ENCODE measurements at places on chromosomes 7 and 10.

GRCh38 chr7:93119191-93119905, 1.6 kb upstream of the SAMD9 start:
- no peak for DNase-seq
- H3K4me3 ChIP-seq = no peak overlapping the region
- no peak overlapping the region for H3K27ac ChIP-seq
- H3K27me3 ChIP-seq = no peaks in the 10 kb centered on the region

GRCh38 chr7:25272265-25272664, 44.0 kb upstream of the NPVF start:
- no peaks in the 10 kb centered on the region for H3K4me1 ChIP-seq
- no peak overlapping the region for H3K4me3 ChIP-seq
- DNase-seq = no peak
- no peak overlapping the region for H3K27ac ChIP-seq
- no peaks in the 10 kb centered on the region for H3K27me3 ChIP-seq

DNA sequence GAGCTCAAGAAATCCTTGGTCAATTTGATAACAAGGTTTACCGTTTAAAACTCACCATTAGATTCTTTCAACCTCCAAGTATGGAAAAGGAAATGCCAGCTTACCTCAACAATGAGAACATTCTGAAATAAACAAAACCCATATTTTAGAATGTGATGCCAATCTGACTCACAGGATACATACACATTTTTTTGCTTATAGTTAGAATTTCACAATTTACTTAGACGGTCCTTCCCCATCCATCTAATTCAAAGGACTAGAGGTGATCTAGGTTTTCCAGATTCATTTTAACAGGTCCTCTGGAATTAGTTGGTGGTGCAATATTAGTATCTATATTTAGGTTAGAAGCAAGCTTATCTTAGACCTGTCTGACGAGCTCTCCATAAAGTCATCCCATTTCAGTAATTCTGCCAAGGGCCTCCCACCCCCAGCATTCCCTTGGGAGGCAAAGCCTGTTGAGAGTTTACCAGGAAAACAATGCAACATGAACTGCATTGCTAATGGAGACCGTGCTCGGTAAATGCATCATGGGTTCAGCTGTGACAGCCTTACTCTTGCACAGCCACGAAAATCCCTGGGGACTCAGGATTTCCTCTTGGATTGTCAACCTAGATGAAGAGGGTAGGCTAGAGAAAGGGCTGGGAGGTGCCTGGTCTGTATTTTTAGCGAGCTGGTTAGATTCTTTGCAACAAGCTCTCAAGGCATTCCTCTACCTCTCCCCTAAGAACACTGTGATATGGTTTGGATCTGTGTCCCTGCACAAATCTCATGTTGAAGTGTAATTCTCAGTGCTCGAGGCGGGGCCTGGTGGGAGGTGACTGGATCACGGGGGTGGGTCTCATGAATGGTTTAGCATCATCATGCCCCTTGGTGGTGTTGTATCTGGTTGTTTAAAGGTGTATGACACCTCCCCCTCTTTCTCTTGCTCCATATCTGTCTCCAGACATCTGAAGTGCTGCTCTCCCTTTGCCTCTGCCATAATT, 93.8 kb downstream of the PRTFDC1 start:
- no peak overlapping the region for H3K4me3 ChIP-seq
- no peak for DNase-seq
- H3K4me1 ChIP-seq = no peaks in the 10 kb centered on the region

GRCh38 chr7:22477876-22478450, 22.0 kb downstream of the STEAP1B start:
- H3K4me1 ChIP-seq = no peaks in the 10 kb centered on the region
- no peak overlapping the region for H3K4me3 ChIP-seq
- no peaks in the 10 kb centered on the region for H3K27me3 ChIP-seq
- no peak overlapping the region for H3K27ac ChIP-seq
- H3K36me3 ChIP-seq = no peaks in the 10 kb centered on the region
- no peak for DNase-seq

DNA sequence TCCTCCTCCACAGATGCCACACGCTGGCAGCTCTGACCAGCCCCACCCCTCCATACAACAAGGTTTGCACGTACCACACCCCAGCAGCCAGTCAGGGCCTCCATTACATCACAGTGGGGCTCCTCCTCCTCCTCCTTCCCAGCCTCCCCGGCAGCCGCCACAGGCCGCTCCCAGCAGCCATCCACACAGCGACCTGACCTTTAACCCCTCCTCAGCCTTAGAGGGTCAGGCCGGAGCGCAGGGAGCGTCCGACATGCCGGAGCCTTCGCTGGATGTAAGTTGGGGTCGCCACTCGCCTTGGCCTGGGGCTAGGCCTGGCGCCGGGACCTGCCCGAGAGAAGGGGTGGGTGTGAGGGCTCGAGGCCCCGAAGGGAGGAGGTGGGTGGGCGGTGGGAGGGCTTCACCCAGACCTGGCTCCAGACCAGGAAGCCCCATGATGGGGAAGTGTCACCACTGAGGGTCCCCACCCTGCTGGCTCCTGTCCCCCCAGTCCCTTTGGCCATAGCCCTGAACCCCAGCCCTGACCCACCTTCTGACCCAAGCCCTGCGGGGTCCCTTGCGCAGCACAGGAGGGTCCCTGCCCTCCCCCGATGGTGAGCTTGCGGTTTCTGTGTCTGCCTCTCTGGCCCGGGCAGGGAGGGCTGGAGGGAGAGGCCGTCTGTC, 36.2 kb upstream of the PPIF start:
- no peaks in the 10 kb centered on the region for H3K27me3 ChIP-seq
- H3K27ac ChIP-seq = no peak overlapping the region
- peaks cover under 1% of the 10 kb centered on the region for H3K4me1 ChIP-seq
- DNase-seq = no peak
- no peak overlapping the region for H3K4me3 ChIP-seq
- peaks cover 41% of the 10 kb centered on the region for H3K36me3 ChIP-seq

DNA sequence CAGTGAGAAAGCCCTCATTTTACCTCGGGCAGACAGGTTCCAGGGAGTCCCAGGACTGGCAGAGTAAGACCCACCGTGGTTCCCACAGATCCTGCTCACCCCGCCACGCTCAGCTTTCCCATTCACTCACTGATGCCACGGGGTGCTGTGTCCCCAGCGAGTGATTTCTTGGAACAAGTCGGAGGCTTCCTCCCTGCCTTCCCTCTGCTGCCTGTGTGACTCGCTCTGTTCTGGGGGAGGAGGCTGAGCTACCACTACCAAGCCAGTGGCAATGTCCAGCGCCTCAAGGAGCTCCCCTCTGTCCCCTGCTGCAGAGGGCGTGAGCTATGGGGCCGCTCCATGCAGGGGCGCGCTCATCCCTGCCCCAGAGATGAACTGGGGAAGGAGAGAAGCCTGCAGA, 12.6 kb downstream of the IL15RA start:
- H3K4me3 ChIP-seq = no peak overlapping the region
- DNase-seq = no peak
- no peak overlapping the region for H3K27ac ChIP-seq
- H3K36me3 ChIP-seq = peaks cover 37% of the 10 kb centered on the region
- H3K27me3 ChIP-seq = no peaks in the 10 kb centered on the region

DNA sequence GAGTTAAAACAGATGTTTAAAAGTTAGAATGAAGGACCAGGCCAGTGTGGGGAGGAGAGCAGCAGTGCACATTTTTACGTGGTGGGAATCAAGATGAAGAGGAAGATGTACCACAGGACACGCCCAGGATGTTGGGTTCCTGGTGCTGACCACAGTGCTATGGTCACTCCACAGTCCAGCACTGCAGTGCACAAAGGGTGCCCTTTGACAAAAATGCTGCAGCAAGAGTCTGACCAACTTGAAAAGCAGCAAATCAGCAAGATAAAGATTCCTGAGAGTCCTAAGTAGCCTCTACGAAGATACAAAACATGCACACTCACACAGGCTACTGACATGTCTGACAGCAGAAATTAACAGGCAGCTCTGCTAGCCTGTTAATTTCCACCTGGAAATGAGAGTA, 107.1 kb downstream of the PIP4K2A start:
- H3K4me1 ChIP-seq = peaks cover 61% of the 10 kb centered on the region
- peaks cover 12% of the 10 kb centered on the region for H3K36me3 ChIP-seq
- DNase-seq = no peak
- no peak overlapping the region for H3K4me3 ChIP-seq
- no peaks in the 10 kb centered on the region for H3K27me3 ChIP-seq
- H3K27ac ChIP-seq = peak overlapping the region; percentile 24

DNA sequence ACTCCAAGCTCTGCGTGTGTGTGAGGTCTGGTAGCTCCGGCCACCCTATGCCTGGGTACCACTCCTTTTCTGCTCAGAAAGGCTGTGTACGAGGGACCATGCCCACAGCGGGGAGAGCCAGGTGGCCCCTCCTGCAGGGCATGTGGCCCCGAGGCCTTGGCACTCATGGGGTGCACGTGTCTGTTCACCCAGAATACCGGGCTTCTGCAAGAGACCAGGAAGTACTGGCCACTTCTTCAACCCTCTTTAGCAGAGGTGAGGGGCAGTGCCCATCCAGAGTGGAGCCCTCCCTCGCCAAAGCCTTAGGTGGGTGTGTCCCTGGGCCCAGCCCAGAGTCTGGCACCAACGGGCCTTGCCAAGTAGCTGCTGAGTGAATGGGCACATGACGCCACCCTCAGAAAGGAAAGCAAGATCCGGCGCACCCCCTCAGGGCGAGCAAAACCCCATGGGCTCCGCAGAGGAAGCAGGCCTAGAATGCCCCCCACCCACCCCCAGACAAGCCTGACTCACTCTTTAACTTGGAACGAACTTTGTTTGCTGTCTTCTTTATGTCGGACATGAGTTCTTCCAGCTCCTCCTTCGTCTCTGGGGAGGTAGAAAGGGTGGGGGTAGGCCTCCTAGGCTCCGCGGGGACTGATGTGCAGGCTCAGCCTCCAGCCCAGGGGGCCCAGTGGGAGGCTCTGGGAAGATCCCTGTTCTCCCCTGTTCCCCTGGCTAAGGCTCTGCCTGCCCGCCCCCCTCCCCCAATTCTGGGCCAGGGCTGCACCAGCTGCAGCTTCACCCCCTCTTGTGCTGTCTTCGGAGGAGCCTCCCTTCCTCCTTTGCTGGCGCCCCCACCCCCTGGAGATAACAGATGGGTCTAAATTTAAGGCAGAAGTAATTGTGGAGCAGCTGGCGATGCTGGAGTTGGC, 14.6 kb downstream of the STX1A start:
- DNase-seq = no peak
- no peaks in the 10 kb centered on the region for H3K4me1 ChIP-seq
- no peaks in the 10 kb centered on the region for H3K36me3 ChIP-seq
- no peak overlapping the region for H3K4me3 ChIP-seq
- no peak overlapping the region for H3K27ac ChIP-seq

- H3K27ac ChIP-seq = no peak overlapping the region
- no peak for DNase-seq
- no peaks in the 10 kb centered on the region for H3K27me3 ChIP-seq
- no peak overlapping the region for H3K4me3 ChIP-seq
Measured at GRCh38 chr7:127404286-127405072, 12.0 kb upstream of the ZNF800 start.

DNA sequence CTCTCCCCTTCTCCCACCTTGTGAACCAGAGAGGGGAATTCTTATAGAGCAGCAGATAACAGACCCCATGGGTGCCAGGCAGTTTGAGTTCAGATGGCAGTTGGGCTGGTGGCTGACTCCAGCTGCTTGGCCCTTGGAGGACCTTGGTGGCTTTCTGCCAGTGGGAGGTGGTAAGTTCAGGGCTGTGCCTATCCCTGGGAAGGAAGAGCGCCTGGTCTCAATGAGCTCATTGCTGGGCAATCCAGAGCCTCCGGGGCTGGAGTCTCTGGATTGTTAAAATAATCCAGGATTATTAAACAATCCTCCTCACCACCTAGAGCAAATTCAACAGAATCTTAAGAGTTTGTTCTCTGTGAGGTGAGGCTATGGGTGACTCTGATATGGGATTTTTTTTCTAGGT, 105.2 kb downstream of the FANK1 start:
- no peaks in the 10 kb centered on the region for H3K36me3 ChIP-seq
- no peak overlapping the region for H3K27ac ChIP-seq
- H3K27me3 ChIP-seq = no peaks in the 10 kb centered on the region
- H3K4me3 ChIP-seq = no peak overlapping the region

- H3K27ac ChIP-seq = no peak overlapping the region
- H3K4me1 ChIP-seq = no peaks in the 10 kb centered on the region
- DNase-seq = no peak
- H3K4me3 ChIP-seq = no peak overlapping the region
- H3K27me3 ChIP-seq = no peaks in the 10 kb centered on the region
- H3K36me3 ChIP-seq = no peaks in the 10 kb centered on the region
Measured at GRCh38 chr10:127203067-127203466, 6.7 kb upstream of the INSYN2A start.

Data from effector memory CD4-positive, alpha-beta T cell (primary cell).